M059J (cell line): ENCODE measurements at places on chromosomes 6 and 20.
A peak's percentile ranks its signal among the peaks of the same experiment; 100 is the strongest.

GRCh38 chr6:105600336-105601260, 197.7 kb upstream of the PREP start:
- peak; percentile 62 for DNase-seq

- DNase-seq: no peak
These were observed 115.1 kb downstream of the MAN1A1 start for GRCh38 chr6:119234457-119234856.

DNA sequence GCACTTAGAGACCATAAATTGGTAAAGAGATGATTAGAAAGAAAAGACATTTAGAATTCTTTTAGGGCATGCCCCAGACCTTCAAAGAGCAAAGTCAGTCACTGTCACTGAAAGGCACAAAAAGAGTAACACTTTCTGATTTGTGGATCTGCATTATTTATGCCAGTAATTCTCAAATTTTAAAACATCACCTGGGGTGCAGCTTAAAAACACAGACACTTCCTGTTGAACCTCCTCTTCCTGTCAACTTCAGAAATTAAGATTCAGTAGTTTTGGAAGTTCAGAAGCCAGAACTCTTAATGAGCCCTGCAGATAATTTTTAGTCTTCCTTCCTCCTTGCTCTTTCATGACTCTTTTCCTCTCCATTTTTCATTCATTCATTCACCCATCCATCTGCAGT, 137.5 kb downstream of the NRN1 start:
- no peak for DNase-seq

- no peak for DNase-seq
These were observed 5.5 kb downstream of the E2F1 start for GRCh38 chr20:33680686-33681085.

DNA sequence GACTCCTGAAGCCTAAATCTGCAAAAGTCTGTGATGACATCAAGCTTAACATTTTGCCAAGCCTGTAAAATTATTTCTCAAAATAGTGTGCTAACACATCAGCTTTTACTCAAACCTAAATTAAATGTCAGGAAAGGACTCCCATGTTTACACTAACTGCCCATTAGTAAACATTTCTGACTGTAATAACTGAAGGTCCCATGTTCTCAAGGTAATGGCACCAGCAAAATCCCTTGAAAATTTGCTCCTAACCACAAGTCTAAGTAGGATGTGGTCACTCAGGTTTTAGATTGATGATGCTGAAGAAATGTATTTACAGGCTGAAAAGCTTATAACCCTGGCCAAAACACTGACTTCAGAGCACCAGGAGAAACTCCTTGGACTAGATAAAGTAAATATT, 33.0 kb downstream of the BACH2 start:
- DNase-seq: peak; percentile 66

GRCh38 chr6:72040111-72040510, 153.8 kb downstream of the RIMS1 start:
- DNase-seq: peak; percentile 4

- no peak for DNase-seq
These were observed 88.0 kb downstream of the PRND start for GRCh38 chr20:4809707-4810106.
